ENCODE measurements at places on chromosomes 12 and 14.

DNA sequence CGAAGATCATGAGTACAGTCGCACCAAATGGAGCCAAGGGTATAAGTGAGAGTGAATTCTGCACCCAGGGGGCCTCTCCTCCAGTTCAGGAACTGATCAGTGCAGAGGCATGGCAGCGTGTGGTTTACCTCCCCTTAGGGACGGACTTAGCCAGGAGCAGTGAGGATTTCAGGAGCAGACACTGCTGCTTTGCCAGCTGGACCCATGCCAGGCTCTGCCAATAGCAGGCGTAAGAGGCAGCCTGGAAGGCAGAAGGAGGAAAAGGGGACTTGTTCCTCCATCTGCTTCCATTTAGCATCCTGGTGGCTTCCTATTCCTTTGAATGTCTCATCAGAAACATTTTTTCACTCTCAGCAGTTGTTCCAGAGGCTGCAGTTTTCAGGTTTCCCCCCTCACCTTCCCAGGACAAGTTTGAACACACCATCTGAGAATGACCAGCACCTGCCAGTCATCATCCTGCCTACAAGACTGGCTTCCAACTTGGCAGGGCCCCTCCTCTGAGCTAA lies 137.0 kb upstream of the LMNTD1 start:
- no peak for DNase-seq

- no peak for DNase-seq
These were observed 11.5 kb upstream of the KCNK13 start for GRCh38 chr14:90050271-90050670.

DNA sequence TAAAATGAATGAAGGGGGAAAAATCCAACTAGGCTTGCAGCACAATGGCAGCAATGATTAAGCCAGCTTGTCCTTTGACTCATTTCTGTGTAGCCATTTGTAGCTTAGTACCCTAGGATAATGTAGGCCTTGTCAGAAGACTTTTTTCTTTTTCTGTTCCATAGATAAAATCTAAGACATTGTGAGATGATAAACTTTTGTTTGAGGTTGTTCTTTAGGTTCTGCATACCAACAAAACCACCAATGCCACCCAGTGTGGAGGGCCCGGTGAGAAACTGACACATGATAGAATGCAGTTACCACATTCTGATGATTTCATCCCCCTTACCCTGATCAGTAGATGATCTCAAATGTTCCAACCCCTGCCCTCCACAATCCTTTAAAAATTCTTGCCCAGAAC lies 6.6 kb upstream of the KLRD1 start:
- DNase-seq: no peak

DNA sequence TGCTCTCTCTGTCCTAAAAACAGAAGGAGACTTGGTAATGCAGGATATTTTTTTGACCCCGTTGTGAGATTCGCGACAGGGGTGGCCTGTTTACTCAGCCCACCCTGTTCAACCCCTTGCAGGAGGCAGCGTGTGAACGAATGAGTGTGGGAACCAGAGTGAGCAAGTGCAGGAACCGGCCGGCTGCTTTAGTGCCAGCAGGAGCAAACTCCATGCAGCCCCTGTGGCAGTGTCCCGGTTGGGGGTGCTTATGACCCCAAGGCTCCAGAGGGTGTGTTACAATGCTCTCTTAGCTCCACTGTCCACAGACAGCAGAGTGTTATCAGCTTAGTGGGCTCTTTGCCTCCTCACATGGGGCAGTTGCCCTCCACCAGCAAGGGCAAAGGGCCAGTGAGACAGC lies 225.2 kb downstream of the ETNK1 start:
- no peak for DNase-seq

- DNase-seq: no peak
These were observed 227.3 kb upstream of the USP15 start for GRCh38 chr12:62032870-62033269.

DNA sequence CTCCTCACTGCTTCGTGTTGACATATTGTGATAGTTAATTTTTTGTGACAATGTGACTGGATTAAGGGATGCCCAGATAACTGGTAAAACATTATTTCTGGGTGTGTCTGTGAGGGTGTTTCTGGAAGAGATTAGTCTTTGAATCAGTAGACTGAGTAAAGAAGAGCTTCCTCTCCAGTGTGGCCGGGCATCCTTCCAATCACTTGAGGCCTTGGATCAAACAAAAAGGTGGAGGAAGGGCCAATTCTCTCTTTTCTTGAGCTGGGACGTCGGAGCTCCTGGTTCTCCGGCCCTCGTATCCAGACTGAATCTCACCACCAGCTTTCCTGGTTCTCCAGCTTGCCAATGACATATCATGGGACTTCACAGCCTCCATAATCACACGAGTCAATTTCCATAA lies 240.4 kb downstream of the CHST11 start:
- no peak for DNase-seq

DNA sequence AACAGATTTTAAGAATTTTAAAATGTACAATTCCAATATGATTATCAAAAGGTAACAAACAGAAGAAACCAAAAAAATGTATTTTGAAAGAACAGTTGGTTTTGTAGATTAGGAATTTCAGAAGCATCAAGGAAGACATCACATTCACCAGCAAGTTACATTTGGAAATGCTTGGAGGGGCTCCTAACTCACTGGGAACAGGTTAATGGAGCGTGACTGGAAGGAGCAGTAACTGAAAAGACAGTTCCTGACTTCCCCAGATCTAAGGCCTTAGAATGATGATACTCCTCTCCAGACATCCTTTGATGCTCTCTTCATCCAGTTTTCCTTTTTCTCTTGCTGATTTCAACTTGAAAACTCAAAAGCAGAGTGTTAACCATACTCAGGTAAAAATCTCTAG lies 220.0 kb upstream of the EGLN3 start:
- no peak for DNase-seq

DNA sequence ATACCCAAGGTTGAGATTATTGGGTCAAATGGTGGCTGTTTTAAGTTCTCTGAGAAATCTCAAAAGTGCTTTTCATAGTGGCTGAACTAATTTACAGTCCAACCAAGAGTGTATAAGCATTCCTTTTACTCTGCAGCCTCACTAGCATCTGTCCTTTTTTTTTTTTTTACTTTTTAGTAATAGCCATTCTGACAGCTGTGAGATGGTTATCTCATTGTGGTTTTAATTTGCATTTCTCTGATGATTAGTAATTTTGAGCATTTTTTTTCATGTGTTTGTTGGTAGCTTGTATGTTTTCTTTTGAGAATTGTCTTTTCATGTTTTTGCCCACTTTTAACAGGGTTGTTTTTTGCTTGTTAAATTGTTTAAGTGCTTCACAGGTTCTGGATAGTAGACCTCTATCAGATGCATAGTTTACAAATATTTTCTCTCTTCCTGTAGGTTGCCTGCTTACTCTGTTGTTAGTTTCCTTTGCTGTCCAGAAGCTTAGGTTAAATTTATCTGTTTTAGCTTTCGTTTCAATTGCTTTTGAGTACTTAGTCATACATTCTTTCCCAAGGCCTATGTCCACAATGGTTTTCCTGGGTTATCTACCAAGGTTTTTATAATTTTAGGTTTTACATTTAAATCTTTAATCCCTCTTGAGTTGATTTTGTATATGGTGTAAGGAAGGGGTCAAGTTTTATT lies 881.3 kb upstream of the SEL1L start:
- no peak for DNase-seq

GRCh38 chr12:2451025-2451424 lies 343.7 kb upstream of the FKBP4 start:
- DNase-seq: no peak

DNA sequence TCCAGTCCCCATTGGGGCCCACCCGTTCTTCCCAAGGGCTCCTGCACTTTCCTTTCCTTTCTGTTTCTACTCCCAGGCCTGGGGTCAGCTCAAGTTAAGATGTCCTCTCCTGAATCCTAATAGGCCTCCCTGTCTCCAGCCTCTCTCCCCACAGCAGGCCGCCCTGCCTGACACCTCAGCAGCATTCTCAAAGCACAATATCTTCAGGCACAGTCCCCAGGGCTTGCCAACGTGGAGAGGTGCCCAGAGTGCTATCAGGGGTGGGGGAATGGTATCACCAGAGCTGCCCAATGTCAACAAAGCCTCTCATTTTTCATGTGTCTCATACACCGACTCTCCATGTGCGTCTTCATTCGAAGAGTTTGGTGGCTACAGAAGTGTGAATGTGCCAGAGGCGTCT lies 123.0 kb downstream of the FOXN3 start:
- DNase-seq: no peak

GRCh38 chr14:50521912-50522341 lies 10.4 kb downstream of the MAP4K5 start:
- no peak for DNase-seq
